ENCODE measurements at places on chromosomes 13 and 19.

- no peak for DNase-seq
Measured at GRCh38 chr19:3167533-3168272, 10.9 kb upstream of the S1PR4 start.

DNA sequence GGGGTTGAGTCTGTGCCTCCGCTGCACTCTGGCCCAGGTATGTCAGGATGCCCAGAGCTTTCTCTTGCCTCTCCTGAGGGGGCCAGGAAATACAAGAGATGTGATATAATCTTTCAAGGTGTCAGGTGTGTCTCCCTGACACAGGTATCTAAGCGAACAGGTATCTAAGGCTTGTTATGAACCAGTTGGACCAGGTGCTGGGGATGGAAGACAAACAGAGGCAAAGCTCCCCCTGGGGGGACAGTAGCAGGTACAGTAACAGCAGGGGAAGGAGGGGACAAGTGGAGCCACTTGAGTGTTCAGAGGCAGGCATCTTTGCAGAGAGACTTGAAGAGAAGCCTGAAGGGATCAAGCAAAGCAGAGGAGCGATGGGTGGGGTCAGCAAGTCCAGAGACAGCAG, 2.6 kb downstream of the LENG1 start:
- no peak for DNase-seq

DNA sequence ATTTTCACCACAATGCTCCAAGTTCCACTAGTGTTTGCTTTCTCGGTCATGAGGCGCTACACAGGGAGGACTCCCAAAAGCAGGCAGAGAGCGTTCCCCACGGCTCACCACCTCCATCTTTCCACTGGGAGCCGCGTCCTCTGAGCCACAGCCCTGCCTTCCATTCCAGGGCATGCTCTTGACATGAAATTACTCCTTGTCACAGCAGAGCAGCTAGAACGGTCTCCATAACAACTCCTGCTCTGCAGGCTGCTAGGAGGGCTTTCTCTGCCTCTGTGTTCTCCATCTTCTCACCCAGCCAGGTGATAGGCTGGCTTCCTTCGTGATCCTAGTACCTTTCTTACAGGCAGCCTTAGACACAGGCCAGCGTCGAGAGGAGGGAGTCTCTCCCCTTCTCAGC, 171.8 kb upstream of the UBL3 start:
- no peak for DNase-seq

GRCh38 chr13:43042410-43042921, 19.1 kb downstream of the DNAJC15 start:
- DNase-seq = no peak

DNA sequence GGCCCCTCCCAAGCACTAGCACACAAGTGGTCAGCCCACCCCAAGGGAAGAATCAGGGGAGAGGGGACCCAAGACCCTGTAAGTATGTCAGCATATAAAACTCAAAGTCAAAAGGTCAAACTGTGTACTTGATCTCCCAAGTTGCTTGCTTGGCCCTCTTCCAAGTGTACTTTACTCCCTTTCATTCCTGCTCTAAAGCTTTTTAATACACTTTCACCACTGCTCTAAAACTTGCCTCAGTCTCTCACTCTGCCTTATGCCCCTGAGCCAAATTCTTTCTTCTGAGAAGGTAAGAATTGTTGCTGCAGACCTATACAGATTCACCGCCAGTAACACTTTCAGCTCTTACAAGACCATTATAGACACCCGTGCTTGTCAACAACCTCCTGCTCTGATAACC, 15.1 kb upstream of the RNASEH2B start:
- DNase-seq = no peak

All from mesenteric fat pad (tissue), 1 donor.